ENCODE measurements at places on chromosomes 1 and 21.

DNA sequence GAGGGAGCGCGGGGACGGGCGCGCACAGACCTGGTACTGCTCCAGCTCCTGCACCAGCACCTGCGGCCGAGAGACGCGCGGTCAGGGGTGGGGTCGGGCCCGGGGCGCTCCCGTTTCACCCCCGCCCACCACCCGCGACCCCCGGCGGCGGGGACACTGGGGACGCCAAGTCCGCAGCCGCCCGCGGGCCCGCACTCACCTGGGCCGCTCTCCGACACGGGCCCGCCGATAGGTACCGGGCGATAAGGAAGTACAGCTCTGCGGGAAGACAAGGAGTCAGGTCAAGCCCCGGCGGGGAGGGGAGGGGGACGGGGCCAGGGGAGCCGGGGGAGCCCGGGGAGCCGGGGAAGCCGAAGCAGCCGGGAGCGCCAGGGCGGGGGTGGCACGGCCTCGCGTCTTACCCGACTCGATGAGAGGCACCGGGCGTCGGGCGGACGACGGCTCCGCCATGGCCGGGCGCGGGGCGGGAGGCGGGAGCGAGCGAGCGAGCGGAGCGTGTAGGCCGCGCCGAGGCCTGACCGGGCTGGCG lies 326 bp downstream of the BRWD1 start:
- no peak for DNase-seq

GRCh38 chr1:175206687-175207086 lies 14.1 kb upstream of the KIAA0040 start:
- DNase-seq = no peak

DNA sequence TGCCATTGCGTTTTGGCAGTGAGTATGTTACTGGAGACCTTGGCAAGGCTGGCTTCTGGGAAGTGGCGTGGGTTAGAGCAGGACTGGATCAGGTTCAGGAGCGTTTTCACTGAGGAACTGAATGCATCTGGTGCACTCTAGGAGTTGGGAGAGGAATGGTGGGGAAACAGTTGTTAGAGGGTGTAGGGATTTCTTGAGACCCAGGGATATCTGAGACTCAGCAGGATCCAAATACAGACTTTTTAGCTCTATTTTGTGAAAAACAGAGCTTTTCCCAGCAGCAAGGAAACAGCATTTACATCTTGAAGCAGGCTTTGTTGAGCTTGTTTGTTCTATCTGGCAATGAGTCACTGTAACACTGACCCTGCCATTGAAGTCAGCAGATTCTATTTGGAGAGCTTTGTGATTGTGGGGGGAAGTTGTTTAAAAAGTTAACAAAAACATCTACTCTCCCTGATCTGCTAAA lies 56.9 kb upstream of the NRIP1 start:
- no peak for DNase-seq

GRCh38 chr1:187267827-187268226 lies 439.1 kb downstream of the PLA2G4A start:
- no peak for DNase-seq

GRCh38 chr1:59554011-59554663 lies 257.2 kb downstream of the FGGY start:
- no peak for DNase-seq

GRCh38 chr1:206577626-206578025 lies 34.6 kb downstream of the EIF2D start:
- no peak for DNase-seq

- DNase-seq = no peak
Observed at GRCh38 chr1:4726620-4727341, 72.4 kb downstream of the AJAP1 start.

DNA sequence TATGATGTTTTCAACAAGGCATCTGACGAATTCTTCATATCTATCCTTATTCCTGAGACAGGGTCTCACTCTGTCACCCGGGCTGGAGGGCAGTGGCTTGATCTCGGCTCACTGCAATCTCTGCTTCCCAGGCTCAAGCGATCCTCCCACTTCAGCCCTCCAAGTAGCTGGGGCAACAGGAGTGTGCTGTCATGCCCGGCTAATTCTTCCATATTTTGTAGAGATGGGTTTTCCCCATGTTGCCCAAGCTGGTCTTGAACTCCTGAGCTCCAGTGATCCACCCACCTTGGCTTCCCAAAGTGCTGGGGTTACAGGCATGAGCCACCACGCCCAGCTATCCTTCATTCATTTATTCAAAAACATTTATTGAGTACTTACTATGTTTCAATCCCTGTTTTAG lies 8.0 kb downstream of the YY1AP1 start:
- DNase-seq = no peak

DNA sequence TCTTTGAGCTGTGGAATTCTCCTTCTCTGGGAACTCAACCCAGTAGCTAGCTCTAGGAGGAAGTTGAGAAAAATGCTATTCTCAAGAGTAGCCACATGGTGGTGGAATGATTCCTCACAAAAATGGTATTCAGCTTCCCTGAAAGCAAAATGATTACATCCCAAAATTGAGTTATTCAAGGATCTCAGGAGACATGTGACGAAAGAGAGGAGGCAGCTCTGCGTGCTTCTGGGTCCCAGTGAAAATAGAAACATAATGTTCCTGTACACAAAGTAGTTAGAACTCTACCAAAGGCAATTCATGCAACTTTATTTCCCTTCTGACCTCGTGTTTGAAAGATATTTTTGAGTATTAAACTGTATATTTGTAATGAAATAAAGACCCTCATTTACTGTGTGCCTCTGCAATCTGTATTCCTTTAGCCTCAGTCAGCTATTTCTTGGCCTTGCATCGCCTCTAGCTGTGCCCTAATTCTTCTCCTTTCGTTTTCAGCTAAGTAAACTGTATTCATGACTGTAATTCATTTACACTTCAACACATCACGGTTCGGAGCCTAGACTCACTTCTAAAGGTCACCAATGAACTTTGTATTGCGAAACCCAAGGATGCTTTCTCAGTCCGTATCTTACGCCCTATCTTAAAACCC lies 167.3 kb downstream of the FASLG start:
- no peak for DNase-seq

GRCh38 chr1:247552231-247552630 lies 3.3 kb downstream of the GCSAML start:
- no peak for DNase-seq

DNA sequence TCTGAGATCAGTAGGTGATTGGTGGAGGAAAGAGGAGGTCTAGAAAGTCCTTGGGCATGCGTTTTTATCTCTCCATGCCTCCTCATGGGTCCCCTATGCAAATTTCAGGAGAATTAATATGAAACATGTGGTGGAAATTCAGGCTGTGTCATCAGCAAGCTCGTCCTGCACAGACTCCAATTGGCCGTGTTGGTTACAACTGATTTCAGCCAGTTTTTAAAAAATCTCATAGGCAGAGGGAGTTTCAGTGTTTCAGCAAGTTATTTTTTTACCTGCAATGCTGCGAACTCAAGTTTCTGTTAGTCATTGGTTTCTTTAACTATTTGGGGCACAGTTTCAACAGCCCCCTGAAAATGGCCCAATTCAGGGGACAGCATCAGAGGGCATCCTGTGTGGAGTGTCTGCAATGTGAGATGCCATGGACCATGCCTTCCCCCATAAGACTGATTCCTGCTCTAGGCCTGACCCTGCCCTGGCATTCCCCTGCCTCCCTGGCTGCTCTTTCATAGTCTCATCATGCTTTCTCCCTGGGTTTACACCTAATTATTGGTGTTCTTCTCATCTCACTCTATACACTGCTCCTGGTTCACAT lies 59.9 kb downstream of the C1orf198 start:
- no peak for DNase-seq

DNA sequence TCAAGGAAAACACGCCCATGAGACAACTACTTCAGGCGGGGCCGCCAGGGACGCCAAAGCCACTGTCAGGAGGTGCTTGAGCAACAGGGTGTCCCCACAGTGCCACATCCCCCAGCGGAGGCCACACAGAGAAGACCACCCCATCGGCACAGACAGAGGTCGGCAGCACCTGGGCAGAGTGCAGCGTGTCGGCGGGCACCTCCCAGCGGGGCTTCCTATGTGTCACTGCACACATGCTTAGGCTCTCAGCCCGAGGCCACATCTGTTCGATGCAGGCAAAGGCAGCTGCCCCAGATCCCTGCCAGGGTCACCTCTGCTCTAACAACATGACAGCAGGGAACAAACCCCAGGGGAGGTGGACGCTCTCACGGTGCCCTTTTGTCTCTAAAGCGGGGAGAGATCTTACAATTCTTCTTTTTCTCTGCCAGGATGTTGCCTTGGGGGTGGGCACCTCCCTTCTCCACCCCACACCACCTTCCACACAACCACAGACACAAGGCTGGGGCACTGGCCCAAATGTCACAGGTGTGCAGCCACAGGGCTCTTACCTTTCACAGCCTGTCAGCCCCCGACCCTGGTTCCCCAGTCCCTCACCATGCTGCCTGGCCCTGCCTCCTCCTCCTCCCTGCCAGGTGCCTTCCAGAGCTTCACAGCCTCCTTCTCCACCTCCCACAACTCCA lies 4.2 kb downstream of the KRTAP10-8 start:
- no peak for DNase-seq

- DNase-seq = no peak
Observed at GRCh38 chr1:51649593-51650091, 32.8 kb downstream of the OSBPL9 start.

GRCh38 chr1:71787699-71788098 lies 494.6 kb downstream of the NEGR1 start:
- DNase-seq = no peak

DNA sequence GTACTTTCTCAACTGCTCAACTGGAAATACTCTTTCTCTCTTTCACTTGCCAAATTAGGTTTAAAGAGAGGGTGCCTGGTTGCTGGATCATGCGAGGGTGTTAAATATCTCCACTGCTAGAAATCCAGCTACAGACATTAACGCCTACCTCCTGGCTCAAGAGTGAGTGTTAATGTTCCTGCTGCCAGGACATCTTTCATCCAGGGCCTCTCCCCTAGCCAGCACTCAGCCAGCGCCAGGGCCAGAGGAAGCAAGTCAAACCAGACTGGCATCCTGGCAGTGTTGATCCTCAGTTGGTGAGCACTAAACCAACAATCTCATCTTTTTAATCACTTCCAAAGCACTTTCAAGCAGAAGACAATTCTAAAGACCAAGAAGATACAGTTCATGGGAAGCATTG lies 92.9 kb upstream of the BARHL2 start:
- no peak for DNase-seq

GRCh38 chr1:227043755-227044154 lies 103.7 kb downstream of the COQ8A start:
- DNase-seq = no peak

GRCh38 chr1:20699558-20699957 lies 18.2 kb downstream of the KIF17 start:
- DNase-seq = no peak

DNA sequence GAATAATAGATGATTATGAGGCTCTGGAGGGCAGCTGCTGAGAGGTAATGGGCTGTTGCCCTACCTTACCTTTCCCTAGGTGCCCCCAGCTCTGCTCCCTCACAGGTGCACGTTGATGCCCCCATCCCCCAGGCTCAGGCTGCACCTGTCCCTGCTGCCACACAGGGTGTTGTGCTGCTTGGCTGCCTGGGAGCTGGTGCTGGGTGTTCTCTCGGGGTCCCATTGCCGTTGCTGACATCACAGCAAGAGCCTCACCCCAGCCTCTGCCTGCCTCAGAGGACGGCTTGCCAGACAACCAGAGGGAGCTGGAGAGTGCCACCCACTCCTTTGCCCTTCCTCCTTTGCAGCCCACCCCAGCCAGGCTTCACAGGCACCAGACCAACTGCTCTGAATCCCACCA lies 31.4 kb upstream of the DMBX1 start:
- DNase-seq = no peak

GRCh38 chr1:47332779-47333577 lies 612 bp upstream of the CMPK1 start:
- no peak for DNase-seq

- no peak for DNase-seq
Observed at GRCh38 chr1:13728091-13728715, 28.2 kb downstream of the PRDM2 start.

- DNase-seq = no peak
Observed at GRCh38 chr1:163866564-163866963, 544.8 kb downstream of the NUF2 start.

GRCh38 chr1:40901886-40902852 lies 40.0 kb upstream of the CITED4 start:
- DNase-seq = no peak

DNA sequence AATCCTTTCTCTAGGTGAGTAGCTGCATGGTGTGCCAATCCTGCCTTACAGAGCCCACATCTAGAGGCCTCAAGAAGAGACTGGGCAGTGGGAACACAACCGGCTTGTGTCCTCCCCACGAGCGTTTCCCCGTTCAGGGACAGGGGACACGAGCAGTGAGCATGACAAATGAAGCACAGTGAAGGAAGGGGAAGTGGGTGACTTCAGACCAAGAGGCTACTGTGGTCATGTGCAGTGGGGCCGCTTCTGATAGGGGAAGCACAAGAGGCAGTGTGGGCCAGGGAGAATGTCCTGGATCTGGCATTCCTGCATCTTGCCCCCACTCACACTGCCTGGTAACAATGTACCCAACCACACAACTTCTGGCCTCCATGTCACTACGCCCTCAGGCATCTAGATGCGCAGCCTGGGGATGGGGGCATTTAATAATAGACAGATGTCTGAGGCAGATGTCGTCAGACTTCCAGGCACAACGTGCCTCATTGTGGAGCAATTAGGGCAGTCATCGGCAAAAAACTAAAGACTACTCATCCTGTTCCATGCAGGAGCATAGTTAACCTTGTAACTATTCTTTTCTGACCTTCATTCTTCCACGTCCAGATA lies 155.6 kb upstream of the NBPF11 start:
- DNase-seq = no peak

- no peak for DNase-seq
Observed at GRCh38 chr1:38476850-38477178, 382.8 kb downstream of the RRAGC start.

- no peak for DNase-seq
Observed at GRCh38 chr1:30376054-30376697, 347.2 kb downstream of the MATN1 start.

GRCh38 chr1:241642593-241642944 lies 2.4 kb upstream of the CHML start:
- DNase-seq = no peak

- peak; percentile 11 for DNase-seq
Observed at GRCh38 chr1:66752000-66752592, at the start of gene DYNLT5. DYNLT5 (plus strand) TSS chr1:66752459; CDS start chr1:66754659, 2,200 bp downstream.

DNA sequence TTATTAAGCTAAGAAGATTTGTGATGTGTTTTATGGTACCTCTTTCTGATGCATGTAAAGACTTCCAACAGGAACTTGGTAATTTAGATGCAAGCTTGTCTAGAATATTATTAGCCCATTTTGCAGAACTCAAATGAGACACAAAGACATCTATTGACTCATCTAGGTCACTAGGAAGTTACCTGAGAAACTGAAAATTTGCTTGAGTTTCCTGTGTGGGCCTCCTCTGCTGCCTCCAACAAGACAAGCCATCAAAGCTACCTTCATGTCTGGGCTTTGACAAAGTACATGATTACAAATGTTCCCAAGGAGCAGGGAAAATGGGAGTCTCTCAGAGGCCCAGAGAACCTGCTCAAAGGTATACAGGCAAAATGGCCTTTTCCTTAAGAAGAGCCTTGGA lies 5.6 kb downstream of the RUNX1 start:
- peak; percentile 60 for DNase-seq

All from CD4-positive, alpha-beta T cell treated with Interleukin-6 for 4 hours (primary cell).